ENCODE measurements at places on chromosomes 6 and 20. TPM values are rescaled to one million over a fixed set of nuclear protein-coding genes. Genes with fewer than 3 reads are reported as not detected.

DNA sequence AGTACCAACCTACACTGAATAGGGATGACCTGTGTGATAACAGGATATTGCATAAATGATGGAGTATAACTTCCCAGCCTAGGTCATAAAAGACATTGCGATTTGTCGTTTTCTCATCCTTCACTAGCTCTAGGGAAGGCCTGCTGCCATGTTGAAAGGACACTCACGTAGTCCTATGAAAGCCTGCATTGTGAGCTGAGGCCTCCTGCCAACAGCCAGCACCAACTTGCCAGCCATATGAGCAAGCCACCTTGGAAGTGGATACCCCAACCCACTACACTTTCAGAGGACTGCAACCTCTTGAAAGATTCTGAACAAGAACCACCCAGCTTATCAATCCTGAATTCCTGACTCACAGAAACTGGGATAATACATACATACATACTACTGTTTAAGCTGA, 3.5 kb upstream of the PANK2 start:
- DNase-seq: no peak

DNA sequence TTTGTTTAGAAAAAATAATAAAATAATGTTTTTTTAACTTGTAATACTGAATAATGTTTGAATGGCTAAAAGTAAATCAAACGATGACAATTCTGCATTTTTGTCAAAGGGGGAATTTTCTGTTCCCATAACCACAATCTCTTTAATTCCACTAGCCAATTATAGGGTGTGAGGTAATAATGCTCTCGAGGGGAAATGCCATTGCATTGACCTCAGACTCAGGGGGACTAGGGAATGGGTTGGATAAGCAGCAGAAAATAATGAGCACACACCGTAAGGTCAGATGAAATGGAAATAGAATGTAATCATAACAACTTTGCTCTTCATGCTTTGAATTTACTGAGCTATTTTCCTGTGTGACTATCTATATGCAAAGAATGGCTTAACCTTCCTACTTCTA, 584.7 kb downstream of the RFPL4B start:
- no peak for DNase-seq

DNA sequence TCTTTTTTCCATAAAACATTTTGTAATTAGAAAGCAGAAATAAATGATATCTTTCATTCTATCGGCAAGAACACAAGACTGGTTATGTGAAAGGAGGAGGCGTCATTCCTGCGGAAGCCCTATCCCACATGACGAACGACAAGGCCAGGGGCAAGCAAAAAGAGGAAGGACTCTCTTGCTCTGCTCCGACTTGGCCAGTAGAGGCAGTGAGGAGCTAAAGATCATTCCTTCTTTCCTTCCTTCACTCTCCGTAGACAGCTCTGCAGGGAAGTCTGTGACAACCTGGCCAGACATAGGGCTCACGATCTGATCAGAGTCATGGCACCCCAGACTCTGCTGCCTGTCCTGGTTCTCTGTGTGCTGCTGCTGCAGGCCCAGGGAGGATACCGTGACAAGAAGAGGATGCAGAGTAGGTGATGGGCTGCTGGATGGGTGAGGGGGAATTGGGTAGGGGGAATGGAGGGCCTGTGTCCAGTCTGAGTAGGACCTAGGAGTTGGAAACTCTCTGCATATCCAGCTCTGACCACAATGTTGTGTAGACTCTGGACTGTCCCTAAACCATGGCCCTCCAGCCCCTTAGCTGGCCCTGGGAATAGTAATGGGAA, at the start of gene WFDC10A:
TSS of gene WFDC10A (plus strand) at position 244 of the 605 bp plus-strand sequence. CDS start at position 319, 75 bp downstream.
- peak; percentile 61 for DNase-seq

GRCh38 chr6:29627755-29628418, 5.1 kb downstream of the GABBR1 start:
- peak; percentile 85 for DNase-seq

DNA sequence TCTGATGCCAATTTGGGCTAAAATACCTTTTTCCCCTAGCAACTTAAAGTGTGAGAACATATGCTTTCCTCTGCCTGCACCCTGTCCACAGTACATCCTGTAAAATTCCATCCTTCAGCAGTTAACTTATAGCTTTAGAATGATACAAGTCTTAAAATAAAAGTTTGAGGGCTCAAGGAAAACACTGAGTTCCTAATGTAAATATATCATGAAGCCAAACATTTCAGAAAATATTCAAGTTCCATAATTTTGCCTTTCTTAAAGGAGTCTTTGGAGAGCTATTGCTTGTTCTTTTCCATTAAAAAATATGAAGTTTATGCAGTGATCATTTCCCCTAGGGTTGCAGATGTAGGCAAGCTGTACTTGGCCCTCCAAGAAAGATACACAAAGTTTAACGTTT, 303.8 kb downstream of the COL12A1 start:
- no peak for DNase-seq

APOM gene
- 4.3 TPM for total RNA-seq

GLP1R gene
- 1.8 TPM for total RNA-seq

DNA sequence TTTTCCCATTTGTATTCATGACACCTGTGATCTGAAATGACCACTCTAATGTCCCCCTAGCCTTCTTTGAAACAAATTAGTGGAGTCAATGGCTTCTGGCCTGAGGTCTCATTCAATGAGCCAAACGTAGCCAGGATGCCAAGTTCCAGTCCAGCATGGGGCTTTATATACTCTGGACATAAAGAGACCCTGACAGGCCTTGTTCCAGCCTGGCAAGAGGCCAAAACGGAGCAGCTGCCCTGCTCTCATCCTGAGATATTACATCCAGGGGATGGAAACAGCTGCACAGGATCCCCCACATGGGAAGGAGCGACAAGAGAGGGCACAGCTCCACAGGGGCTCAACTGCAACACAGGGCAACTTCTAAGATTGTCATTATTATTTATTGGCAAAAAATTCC, 437.8 kb downstream of the CDH26 start:
- no peak for DNase-seq

All from WTC11 (cell line).